ENCODE measurements at places on chromosomes 16 and 17.

- H3K4me1 ChIP-seq: peaks cover 23% of the 10 kb centered on the region
- no peak overlapping the region for H3K4me3 ChIP-seq
- H3K36me3 ChIP-seq: no peaks in the 10 kb centered on the region
- peak overlapping the region; percentile 0 for H3K27ac ChIP-seq
These were observed 2.5 kb downstream of the P2RX1 start for GRCh38 chr17:3913531-3914311.

- no peak overlapping the region for H3K4me3 ChIP-seq
- no peaks in the 10 kb centered on the region for H3K4me1 ChIP-seq
- no peaks in the 10 kb centered on the region for H3K27me3 ChIP-seq
These were observed 150.2 kb upstream of the CACNG5 start for GRCh38 chr17:66684731-66685130.

DNA sequence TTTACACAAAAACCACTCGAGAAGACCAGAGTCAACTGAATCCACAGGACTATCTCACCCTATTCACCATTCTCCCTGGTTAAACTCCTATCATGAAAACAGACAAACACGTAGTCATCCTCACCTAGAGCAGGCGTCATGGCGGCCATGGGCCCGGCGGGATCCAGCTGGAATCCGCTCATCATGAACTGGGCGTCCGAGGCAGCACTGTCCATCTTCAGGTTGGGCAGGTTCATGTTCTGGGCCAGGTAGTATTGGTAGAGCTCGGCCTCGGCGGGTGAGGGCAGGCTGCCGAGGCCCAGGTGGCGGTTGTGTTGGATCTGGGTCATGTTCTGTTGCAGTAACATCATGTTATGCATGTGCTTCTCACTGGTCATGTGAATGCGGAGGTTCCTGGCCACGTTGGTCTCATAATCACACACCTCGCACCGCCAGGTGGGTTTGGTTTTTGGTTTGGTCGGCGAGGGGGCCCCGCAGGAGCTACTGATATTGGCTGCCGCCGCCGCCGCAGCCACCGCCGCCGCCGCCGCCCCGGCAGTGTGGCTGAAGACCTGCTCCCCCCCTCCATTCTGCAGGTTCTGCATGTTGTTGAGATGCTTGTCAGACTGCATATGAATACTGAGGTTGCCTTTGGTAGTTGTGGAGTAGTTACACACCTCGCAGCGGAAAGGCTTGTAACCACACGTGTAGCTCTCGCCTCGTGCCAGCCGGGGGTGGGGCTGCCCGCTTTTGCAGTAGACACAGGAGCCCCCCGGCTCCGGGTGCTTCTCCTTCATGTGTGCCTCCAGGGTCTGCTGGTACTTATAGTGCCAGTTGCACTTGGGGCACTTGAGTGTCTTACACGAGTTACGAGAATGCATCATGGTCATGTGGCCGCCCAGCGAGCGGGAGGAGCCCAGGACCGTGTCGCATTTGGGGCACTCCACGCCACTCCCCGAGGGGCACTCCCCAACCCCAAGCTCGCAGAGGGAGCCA, 90.3 kb downstream of the ZFHX3 start:
- H3K27ac ChIP-seq: no peak overlapping the region
- no peak for DNase-seq
- peaks cover 7% of the 10 kb centered on the region for H3K4me1 ChIP-seq
- H3K4me3 ChIP-seq: no peak overlapping the region
- H3K36me3 ChIP-seq: peaks cover 7% of the 10 kb centered on the region

DNA sequence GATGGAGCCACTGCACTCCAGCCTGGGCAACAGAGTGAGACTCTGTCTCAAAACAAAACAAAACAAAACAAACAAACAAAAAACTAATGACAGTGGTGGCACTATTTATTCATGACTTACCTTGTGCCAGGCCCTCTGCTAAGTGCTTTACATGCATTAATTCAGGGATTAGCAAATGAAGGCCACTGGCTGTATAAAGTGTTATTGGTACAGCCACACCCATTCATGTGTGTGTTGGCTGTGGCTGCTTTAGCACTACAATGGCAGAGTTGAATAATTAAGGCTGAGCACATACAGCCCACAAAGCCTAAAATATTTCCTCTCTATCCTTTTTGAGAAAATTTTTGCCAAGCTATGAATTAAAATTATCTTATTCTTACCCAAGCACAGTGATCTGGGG, 531.8 kb upstream of the CDH5 start:
- peaks cover 2% of the 10 kb centered on the region for H3K4me1 ChIP-seq
- H3K27ac ChIP-seq: no peak overlapping the region
- no peaks in the 10 kb centered on the region for H3K27me3 ChIP-seq
- no peak for DNase-seq
- no peak overlapping the region for H3K4me3 ChIP-seq

- no peaks in the 10 kb centered on the region for H3K27me3 ChIP-seq
- H3K4me1 ChIP-seq: peaks cover 29% of the 10 kb centered on the region
- DNase-seq: no peak
- H3K4me3 ChIP-seq: no peak overlapping the region
These were observed 4.0 kb downstream of the LASP1 start for GRCh38 chr17:38873640-38874380.

- H3K27ac ChIP-seq: no peak overlapping the region
- H3K4me1 ChIP-seq: peaks cover 28% of the 10 kb centered on the region
- H3K4me3 ChIP-seq: no peak overlapping the region
- H3K27me3 ChIP-seq: peaks cover 10% of the 10 kb centered on the region
- H3K36me3 ChIP-seq: no peaks in the 10 kb centered on the region
- DNase-seq: peak; percentile 77
These were observed 1.2 kb downstream of the EPN3 start for GRCh38 chr17:50533720-50534148.
